ENCODE measurements at places on chromosomes 3 and 15.

DNA sequence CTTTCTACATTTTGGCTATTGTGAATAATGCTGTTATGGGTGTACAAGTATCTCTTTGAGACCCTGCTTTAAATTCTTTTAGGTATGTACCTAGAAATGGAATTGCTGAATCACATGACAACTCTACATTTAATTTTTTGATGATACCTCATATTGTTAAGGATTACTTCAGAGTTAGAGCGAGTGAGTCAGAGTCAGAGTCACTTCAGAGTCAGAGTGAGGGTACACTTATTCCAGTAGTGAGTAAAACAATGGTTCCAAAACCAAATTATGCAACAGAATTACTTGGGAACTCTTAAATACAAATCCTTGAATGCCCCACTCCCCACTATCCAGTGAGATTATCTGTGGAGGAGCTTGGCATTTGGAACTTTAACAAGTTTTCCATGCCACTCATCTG lies 50.3 kb upstream of the SNRK start:
- DNase-seq: no peak

- DNase-seq: no peak
Observed at GRCh38 chr15:45105586-45105985, 8.4 kb downstream of the DUOX2 start.

GRCh38 chr3:128197855-128198254 lies 44.6 kb downstream of the EEFSEC start:
- DNase-seq: no peak

- peak; percentile 49 for DNase-seq
Observed at GRCh38 chr3:179272385-179272784, 21.5 kb upstream of the KCNMB3 start.

DNA sequence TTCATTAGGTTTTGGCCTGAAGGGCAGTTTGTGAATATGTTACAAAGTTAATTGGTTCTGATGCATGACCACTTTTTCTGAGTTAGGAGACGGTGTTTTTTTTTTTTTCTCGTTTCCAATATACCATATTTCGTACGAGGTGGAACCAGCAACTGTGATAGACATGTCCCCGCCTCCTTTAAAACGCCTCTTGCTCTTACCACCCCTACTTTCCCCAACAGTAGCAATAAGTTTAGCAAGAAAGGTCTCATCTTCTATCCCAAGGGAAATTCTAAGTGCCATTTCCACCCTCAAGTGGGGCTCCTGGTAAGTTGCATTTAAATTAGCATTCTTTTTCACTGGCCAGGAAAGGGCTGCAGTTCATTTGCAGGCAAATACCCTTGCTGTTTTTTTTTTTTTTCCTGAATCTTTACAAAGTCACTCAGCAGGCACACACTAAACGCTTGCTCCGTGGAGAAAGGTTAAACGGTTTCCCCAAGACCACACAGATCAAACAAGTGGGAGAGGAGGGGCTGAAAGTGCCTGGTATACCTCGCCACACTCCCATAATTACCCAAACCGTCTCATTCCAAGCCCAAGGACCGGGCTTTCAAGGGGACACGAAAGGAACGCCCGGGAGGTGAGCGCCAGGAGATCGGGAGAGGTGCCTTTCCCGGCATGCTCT lies 39.5 kb upstream of the MGA start:
- DNase-seq: no peak

GRCh38 chr15:100911086-100911485 lies 8.1 kb upstream of the LRRK1 start:
- no peak for DNase-seq

- no peak for DNase-seq
Observed at GRCh38 chr3:194713299-194714136, 27.8 kb downstream of the FAM43A start.

DNA sequence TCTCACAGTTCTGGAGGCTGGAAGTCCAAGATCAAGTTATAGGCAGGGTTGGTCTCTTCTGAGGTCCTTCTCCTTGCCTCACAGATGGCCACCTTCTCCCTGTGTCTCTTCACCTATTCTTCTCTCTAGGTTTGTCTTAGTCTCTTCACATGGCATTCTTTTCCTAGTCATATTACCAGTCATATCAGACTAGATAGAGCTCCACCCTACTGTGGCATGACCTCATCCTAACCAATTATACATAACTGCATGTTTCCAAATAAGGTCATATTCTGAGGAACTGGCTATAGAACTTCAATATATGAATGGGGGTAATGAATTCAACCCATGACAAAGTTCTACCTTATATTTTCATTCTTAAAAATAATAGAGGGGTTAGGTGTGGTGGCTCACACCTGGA lies 196.4 kb upstream of the UBE3A start:
- no peak for DNase-seq

DNA sequence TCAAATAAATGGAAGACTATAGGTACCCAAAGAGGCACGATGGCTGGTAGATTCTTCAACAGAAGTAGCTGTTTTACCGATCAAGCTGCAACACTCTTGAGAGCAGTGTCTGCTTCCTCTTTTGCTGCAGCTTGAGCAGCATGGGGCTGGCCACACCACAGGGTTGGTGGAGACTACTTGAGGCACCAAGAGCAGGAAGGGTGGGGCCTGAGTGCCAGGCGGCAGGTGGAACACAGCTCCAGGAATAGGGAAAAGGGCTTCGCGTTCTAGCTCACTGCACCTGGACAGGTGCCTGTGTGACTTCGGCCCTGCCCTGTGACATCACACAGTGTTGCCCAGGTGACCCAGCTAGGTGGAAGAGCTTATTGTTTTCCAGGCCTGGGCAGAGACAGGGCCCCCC lies at the start of gene CCDC33:
TSS of gene CCDC33 (plus strand) at position 365 of the 400 bp plus-strand sequence. CDS start 394 bp downstream, outside the sequence.
- DNase-seq: no peak

- DNase-seq: peak; percentile 51
Observed at GRCh38 chr3:179450901-179451264, 387 bp downstream of the GNB4 start.

- DNase-seq: no peak
Observed at GRCh38 chr15:91413142-91413541, 313.1 kb downstream of the SV2B start.

DNA sequence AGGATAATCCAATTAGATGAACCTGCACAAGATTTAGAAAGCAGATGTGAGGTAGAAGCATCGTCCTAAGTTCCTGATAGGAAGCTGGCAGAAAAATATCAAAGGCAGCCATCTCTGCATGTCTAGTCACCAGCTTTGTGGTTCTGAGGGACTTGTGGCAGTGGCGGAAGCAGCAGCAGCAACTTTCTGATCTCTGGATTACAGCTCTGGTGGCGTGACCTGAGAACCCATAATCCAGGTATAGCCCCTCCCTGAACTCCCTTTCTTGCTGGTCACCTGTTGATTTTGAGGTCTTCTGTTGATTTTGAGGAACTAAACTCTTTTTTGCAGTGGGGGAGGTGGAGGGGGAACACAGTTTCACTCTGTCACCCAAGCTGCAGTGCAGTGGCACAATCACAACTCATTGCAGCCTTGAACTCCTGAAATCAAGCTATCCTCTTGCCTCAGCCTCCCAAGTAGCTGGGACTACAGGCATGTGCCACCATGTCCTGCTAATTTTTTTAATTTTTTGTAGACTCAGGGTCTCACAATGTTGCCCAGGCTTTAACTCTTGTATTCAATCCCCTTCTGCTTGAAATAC lies 7.9 kb downstream of the FSIP1 start:
- no peak for DNase-seq

DNA sequence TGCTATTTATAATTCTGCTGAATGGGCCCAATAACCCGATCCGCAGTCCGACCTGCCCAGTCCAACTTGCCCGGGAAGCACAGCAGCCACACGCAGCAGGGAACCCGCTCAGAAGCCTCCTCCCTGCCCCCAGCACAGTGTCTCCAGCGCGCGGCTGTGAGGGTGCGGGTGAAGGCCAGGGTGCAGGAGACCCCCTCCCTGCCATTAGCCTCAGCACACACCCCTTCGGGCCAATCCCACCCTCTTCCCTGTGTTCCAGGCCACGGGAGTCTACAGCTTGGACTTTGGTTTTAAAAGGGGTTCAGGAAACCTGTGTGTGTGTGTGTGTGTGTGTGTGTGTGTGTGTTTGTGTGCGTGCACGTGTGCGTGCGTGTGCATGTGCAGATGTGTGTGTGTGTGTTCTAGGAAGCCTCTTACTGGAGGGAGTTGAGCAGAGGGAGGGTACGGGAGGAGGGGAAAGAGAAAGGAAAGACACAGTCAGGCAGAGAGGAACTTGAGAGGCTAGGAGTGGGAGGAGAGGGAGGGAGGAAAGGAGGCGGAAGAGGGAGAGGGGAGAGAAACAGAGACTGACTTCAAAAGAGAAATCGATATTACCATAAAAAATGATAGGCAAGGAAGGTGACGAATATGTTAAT lies 34.2 kb downstream of the ATP2B2 start:
- DNase-seq: no peak

- no peak for DNase-seq
Observed at GRCh38 chr3:279325-279724, 82.8 kb downstream of the CHL1 start.

GRCh38 chr15:73684581-73685455 lies 635 bp downstream of the CD276 start:
- DNase-seq: peak; percentile 30

DNA sequence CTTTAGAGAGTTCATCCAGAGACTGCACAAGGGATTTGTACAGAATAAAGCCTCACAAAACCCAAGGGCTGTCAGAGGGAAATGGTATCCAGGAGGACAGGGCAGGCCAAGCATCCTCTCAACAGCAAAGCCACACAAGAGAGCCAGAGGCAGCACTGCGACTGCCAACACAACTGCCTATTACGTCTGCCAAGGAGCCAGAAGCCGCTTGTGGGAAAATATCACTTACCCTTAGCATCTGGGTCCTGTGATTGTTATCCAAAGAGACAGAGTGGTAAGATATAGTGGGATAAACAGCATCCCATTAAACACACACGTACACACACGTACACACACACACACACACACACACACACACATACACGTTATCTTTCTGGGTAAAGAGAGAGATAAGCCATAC lies 618.3 kb upstream of the AGTR1 start:
- DNase-seq: no peak

GRCh38 chr15:60079210-60079609 lies 75.1 kb downstream of the FOXB1 start:
- no peak for DNase-seq

DNA sequence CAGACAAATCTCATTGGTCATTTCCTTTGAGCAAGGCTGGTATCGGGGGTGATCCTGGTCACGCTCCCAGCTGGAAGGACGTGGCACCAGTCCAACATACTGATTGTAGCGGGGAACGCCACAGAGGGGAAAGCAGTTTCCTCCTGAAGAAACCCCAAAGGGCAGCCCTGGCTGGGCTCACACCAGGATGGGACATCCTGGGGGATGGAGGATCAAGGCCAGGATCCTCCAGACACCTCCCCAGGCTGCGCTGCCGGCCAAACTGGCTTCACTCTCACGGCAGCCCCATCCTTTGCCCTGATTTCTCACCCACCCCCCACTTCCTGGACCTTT lies 36.6 kb downstream of the MUC20 start:
- peak; percentile 49 for DNase-seq

DNA sequence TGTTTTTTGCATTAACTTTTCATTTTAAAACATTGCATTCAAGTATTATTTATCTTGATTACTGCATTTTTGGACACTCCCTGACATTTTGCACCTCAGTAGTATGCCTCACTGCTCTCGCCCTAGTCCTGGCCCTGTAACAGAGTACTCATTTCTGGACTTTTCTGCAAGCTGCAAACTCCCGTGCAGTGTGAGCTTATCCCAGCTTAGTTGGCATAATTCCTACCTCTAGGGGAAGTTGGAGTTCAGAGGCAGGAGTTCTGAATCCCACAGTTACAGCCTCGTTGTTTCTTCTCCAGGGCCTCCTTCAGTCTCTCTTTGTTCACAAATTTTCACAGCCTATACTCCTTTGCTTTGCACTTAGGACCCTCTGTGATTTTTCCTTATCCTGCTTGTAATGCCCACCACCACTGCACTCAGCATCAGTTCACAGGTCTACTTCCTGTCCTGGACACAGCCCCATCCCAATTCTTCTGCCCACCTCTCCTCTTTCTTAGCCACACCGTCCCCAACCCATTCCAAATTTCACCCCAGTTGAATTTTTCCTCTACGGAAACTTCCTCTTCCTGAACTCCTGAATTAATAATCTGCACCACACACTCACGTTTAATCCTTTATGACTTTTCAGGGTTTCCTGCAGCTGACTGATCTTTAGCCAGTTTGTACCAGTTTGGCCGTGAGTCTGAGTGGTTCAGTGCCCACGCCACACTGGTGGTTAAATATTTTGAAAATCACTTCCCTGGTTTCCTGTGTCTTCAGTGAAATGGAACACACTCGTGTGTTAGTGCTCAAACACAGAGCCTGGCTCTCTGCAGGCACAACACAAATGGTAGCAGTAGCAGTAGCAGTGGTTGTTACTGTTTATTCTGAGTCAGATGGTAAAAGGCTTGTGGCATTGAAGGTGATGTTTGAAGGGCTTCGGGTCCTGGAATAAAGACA lies 6.3 kb upstream of the CTSH start:
- DNase-seq: no peak

DNA sequence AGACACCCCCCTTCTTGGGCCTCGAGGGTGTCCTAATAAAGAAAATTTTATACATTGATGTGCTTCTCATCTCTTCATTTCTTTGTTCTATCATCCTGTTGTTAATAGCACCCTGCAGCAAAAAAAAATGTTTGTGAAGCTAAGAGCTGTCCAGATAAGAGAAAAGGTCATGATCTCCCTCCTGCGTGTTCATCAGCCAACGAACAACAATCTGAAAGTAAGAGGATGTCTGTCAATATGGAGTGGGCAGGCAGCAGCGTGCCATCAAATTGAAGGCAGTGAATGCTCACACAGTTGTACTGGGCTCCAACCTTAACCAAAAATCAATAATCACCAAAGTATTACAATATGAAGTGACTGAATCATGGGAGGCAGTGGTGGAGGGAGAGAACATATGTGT lies 418.6 kb upstream of the ONECUT1 start:
- no peak for DNase-seq

DNA sequence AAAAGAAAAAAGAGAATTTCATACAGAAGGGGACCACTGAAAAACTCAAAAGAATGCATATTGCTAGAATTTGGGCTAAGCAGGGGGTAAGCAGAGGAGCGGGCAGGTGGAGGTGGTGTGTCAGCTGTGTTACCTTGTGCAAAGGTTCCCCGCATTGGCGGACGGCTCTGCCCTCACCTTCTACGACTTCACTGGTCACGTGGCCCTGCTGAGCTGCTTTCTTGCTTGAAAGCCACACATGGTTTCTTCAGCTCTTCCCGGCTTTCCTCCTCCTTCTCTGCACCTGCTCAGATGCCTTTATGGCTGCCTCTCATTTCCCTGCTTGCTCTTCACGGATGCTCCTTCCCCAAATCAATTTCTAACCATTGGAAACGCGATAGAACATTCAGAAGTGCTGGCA lies 30.5 kb downstream of the FAH start:
- DNase-seq: no peak

DNA sequence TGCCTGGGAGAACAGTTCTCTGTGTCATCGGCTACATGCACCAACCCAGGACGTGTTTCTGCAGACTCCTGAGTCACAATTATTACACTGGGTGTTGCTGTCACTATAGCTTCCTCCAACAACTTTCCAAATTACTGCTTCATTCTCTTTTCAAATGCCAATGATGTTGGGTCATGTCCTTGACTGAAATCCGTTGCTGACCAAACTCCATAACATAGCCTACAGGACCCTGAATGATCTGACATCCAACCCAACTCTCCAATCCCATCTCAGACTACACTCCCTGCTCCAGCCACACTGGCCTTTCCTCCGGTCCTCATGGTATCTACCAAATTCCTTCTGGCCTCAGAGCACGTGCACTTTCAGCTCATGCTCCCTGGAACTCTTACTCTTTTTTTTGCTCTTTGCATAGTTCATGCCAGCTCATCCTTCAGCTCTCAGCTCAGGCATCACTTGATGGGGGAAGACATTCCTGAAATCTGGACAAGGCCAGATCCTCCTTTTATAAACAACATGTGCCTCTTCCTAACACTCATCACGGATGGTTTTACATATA lies 108.8 kb upstream of the PTPRG start:
- DNase-seq: no peak
